Smooth muscle cell of trachea (primary cell): ENCODE measurements at places on chromosomes 1 and 21. TPM values are rescaled to one million over a fixed set of nuclear protein-coding genes. Genes with fewer than 3 reads are reported as not detected.

The RIPPLY3 gene
- not detected in 2 replicates for total RNA-seq

The IGSF3 gene
- 0.33 and 0.44 TPM in 2 replicates for total RNA-seq

The CFHR2 gene
- total RNA-seq, result not detected in 2 replicates

The U2AF1 gene
- total RNA-seq, result 15.7 and 36.9 TPM in 2 replicates

The STPG1 gene
- total RNA-seq, result 4.0 and 7.0 TPM in 2 replicates

The CD53 gene
- not detected in 2 replicates for total RNA-seq

The SGIP1 gene
- 26.5 and 34.6 TPM in 2 replicates for total RNA-seq

The FMN2 gene
- 10.3 and 13.8 TPM in 2 replicates for total RNA-seq

The BSND gene
- total RNA-seq, result not detected in 2 replicates

The MTMR11 gene
- total RNA-seq, result 12.2 and 13.2 TPM in 2 replicates

The NEGR1 gene
- total RNA-seq, result 3.6 and 7.7 TPM in 2 replicates

The MDM4 gene
- total RNA-seq, result 25.3 and 44.2 TPM in 2 replicates

The PADI6 gene
- not detected in 2 replicates for total RNA-seq

The PLA2G2C gene
- not detected in 2 replicates for total RNA-seq

The LCE3E gene
- not detected in 2 replicates for total RNA-seq

The SH3BGRL3 gene
- 36.8 and 70.3 TPM in 2 replicates for total RNA-seq

The OR2G6 gene
- total RNA-seq, result not detected in 2 replicates

The FAM110D gene
- total RNA-seq, result not detected in 2 replicates

The LINGO4 gene
- not detected in 2 replicates for total RNA-seq

The CELA3B gene
- total RNA-seq, result not detected in 2 replicates

The OR2T35 gene
- not detected in 2 replicates for total RNA-seq

The SEMA6C gene
- 1.2 and 1.3 TPM in 2 replicates for total RNA-seq

The HENMT1 gene
- 2.3 and 4.5 TPM in 2 replicates for total RNA-seq

The MRPS6 gene
- total RNA-seq, result 12.6 and 27.8 TPM in 2 replicates

The CCDC18 gene
- 9.1 and 32.3 TPM in 2 replicates for total RNA-seq

The LCE4A gene
- total RNA-seq, result not detected in 2 replicates

The OR10J1 gene
- not detected in 2 replicates for total RNA-seq

The MTARC1 gene
- total RNA-seq, result 1.2 and 3.0 TPM in 2 replicates

The DNASE2B gene
- not detected in 2 replicates for total RNA-seq

The C1orf87 gene
- 0.15 TPM in 1 of 2 replicates, not detected in the other for total RNA-seq

The ERICH3 gene
- total RNA-seq, result 0.15 TPM in 1 of 2 replicates, not detected in the other

The RHCE gene
- total RNA-seq, result 0.15 and 0.99 TPM in 2 replicates

The FGR gene
- 0.17 and 0.29 TPM in 2 replicates for total RNA-seq

The PLEKHG5 gene
- total RNA-seq, result 4.4 and 10.3 TPM in 2 replicates

The KIAA0040 gene
- under 0.01 and 0.17 TPM in 2 replicates for total RNA-seq

The RORC gene
- under 0.01 and 0.15 TPM in 2 replicates for total RNA-seq

The KCNE1 gene
- total RNA-seq, result under 0.01 and 0.29 TPM in 2 replicates

The EFNA3 gene
- 0.29 and 1.3 TPM in 2 replicates for total RNA-seq

The ALPL gene
- total RNA-seq, result 0.87 and 13.9 TPM in 2 replicates

The HSPB7 gene
- total RNA-seq, result 3.3 and 5.0 TPM in 2 replicates

The OBSCN gene
- 3.3 and 15.2 TPM in 2 replicates for total RNA-seq

The CD84 gene
- not detected in 2 replicates for total RNA-seq

The ESRRG gene
- 0.17 and 0.29 TPM in 2 replicates for total RNA-seq
